ENCODE measurements at places on chromosomes 7 and 10.

GRCh38 chr7:94338921-94339371 is 55.7 kb upstream of the COL1A2 start:
- no peaks in the 10 kb centered on the region for H3K27me3 ChIP-seq
- H3K4me1 ChIP-seq, result no peaks in the 10 kb centered on the region
- H3K36me3 ChIP-seq, result no peaks in the 10 kb centered on the region

DNA sequence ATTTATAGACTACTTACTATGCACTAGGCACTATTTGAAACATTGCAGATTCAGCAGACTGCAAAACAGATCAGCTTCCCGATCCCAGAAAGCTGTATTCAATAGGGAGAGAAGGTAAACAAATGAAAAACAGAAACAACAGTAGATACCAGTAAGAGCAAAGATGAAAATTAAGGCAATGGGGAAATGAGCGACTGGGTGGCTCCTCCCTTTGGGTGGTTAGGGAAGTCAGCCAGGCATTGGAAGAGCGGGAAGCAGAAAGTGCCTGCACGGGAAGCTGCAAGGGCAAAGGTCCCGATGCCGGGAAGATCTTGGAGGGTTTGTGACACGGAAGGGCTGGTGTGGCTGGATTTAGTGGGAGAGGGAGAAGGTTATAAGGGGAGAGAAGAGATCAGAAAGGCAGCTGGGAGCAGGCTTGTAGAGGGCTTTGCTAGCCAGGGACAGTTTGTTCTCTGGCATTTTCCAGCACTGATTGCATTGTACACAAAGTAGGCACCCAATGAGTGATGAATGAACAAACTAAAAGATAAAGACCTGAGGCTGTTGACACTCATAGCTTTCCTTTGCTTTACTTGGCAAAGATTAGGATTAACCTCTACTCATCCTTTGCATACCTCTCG is 67.8 kb downstream of the NAMPT start:
- no peak overlapping the region for H3K27ac ChIP-seq
- H3K4me1 ChIP-seq, result no peaks in the 10 kb centered on the region
- no peak overlapping the region for H3K4me3 ChIP-seq
- DNase-seq, result no peak
- H3K36me3 ChIP-seq, result no peaks in the 10 kb centered on the region

DNA sequence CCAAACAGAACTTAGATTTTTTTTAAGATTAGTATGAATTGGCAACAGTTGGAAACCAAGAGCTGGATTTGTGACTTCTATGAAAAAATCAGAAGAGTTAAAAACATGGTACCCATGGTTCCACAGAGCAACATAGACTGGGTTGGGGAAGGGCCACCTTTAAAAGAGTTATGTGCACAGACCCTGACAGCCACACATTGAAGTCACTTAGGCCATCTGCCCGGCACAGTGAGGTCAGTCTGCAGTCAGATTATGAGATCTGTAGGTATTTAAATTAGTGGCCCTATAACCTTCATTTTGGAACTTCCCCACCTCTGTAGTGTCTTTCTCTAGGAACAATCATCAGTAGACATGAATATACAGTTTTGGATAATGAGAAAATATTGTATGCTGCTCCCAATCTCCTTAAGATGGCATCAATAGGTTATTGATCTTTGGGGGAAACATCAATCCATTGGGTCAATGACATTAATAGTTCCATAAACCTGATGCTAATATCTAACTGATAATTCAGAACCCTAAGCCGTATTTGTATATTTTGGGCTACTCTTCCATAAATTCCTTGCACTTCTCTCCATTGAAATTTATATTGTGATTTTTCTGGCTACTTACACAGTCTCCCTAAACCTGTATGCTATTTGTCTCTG is 7.0 kb downstream of the ANKRD1 start:
- no peaks in the 10 kb centered on the region for H3K27me3 ChIP-seq
- no peak for DNase-seq
- H3K36me3 ChIP-seq, result no peaks in the 10 kb centered on the region
- H3K27ac ChIP-seq, result no peak overlapping the region
- no peak overlapping the region for H3K4me3 ChIP-seq
- H3K4me1 ChIP-seq, result peaks cover 30% of the 10 kb centered on the region

DNA sequence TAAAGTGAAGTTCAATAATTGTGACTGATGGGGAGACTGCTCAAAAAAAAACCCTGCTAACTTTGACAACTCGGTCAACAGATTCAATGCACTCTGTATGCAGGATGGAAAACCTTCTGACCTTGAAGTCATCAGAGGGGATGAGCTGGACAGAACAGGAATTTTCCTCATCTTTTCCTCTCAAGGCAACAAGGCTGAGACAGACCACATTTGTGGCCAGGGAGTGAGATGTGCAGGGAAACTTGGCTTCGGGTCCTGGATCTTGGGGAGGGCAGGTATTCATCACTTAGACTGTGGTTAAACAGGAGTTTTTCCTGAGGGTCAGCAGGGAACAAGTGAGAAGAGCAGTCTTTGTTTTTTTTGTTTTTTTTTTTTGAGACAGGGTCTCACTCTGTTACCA is 100.6 kb downstream of the BAMBI start:
- no peaks in the 10 kb centered on the region for H3K27me3 ChIP-seq
- H3K4me1 ChIP-seq, result peaks cover 4% of the 10 kb centered on the region
- H3K36me3 ChIP-seq, result no peaks in the 10 kb centered on the region

DNA sequence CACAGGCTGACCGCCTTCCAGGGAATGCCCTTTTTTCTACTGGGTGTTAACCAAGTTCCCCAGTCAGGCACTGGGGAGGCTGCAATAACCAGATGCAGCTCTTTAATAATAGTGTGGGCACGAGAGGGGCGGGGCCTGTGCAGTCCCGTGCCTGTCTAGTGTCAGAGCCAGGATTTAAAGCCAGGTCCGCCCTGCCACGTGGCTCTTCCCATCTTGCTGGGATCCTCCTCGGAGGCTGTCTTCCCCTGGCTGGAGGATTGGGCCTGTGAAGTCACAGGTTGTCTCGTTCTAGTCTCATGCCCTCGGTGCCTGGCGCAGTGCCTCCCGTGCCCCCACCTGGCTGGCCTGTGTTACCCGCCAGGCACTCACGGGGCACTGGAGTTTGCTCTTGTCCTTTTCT is 25.2 kb downstream of the TMEM120A start:
- peaks cover 23% of the 10 kb centered on the region for H3K4me1 ChIP-seq
- DNase-seq, result no peak
- no peak overlapping the region for H3K4me3 ChIP-seq
- no peaks in the 10 kb centered on the region for H3K36me3 ChIP-seq
- no peak overlapping the region for H3K27ac ChIP-seq
- no peaks in the 10 kb centered on the region for H3K27me3 ChIP-seq

DNA sequence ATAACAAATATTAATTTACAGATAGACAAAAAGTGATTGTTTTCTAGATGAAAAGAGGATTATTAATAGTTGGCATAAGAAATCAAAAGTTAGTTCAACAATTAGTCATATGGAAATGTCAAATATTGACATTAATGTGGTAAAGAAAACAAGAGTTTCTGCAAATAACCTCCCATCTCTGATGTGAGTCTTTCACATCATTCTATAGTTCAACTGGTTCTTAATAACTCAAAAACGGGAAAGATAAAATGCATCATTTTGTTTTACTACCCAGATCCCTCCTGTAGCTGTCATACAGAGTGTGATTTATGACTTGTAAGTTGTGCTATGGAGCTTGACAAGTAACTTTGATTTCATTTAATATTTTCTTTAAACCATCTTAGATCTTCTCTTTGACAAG is 594.8 kb downstream of the ZWINT start:
- H3K4me1 ChIP-seq, result no peaks in the 10 kb centered on the region
- DNase-seq, result no peak
- H3K4me3 ChIP-seq, result no peak overlapping the region
- H3K36me3 ChIP-seq, result no peaks in the 10 kb centered on the region

DNA sequence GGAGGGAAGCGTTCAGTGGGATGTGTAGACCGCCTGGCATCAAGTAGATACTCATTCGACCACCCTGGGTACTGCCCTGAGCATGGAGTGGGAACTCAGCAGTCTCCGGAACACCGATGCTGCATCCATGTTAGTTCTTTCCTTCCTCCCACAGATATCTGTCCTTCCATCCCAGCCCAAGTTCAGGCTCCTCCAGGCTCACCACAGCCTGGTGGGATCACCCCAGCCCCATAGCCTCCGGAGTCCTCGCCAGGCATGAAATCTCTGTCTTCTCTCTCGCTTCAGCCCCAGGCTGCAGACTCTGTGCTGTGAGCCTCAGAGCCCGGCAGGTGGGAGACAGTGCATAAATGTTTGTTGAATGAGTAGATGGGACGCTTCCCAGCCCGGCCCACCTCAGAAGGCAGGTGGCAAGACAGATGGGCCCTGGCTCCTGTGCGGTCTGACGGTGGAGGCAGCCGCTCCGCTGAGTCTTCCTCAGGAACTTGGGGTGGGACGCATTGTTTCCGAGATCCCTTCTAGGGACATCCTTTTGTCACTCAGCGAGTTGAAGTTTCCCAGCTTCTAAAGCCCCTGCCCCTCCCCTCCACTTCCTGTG is 42.9 kb downstream of the ELFN1 start:
- no peaks in the 10 kb centered on the region for H3K27me3 ChIP-seq
- DNase-seq, result no peak
- no peak overlapping the region for H3K4me3 ChIP-seq
- peaks cover 28% of the 10 kb centered on the region for H3K4me1 ChIP-seq

DNA sequence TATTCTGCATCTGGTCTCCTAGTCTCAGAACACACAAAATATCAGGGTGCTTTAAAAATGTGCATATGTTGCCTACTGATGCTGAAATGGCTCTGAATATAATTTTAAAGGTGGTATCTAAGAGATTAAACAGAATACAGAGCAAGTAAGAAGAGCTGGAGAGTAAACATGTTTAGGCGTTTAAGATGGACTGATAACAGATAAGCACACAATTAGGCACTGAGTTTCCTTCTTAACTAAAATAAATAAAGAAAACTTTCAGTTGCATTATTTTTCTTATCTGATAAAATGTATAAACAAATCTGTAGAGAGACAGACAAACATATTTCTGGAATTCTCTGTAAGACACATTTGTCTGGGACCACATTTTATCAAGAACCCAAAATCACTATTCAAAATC is 35.6 kb upstream of the DGKB start:
- no peaks in the 10 kb centered on the region for H3K36me3 ChIP-seq
- no peak overlapping the region for H3K4me3 ChIP-seq
- no peaks in the 10 kb centered on the region for H3K4me1 ChIP-seq
- no peak for DNase-seq
- H3K27ac ChIP-seq, result no peak overlapping the region
- H3K27me3 ChIP-seq, result no peaks in the 10 kb centered on the region

GRCh38 chr10:131160219-131160875 is 151.2 kb downstream of the TCERG1L start:
- no peak overlapping the region for H3K27ac ChIP-seq
- DNase-seq, result no peak
- H3K4me3 ChIP-seq, result no peak overlapping the region
- peaks cover 13% of the 10 kb centered on the region for H3K4me1 ChIP-seq

DNA sequence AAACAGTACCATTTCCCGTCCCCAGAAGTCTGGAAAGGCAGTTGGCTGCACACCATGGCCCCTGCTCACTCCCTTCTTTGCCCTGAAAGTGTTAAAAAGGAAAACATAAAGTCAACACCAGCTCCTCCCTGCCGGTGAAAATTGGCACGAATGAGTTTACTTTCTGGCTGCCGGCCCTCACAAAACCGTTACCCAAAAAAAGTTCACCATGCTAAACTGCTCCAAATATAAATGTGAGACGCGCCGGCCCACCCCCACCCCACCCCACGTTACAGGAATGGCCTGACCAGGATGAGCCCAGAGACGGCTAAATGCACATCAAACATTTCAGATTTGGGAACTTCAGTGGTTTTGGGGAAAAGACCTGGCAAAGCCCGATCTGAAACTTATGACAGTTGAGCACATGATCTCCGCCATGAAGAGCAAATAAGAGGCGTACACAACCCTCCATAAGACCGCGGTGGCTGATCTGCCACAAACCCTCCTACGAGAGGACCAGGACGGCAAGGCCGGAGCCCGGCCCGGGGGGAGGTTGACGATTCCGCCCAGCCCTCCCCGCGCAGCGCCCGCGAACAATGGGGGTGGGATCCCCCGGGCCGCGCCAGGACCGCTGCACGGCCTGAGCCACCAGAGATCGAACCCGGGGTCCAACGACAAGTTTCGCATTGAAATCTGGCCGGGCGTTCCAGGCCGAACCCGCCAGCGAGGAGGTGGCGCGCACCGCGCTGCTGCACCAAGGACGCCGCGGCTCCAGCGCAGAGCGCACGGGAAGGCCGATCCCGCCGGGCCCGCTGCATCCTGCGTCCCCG is 952 bp downstream of the DIP2C start:
- H3K4me3 ChIP-seq, result peak overlapping the region; percentile 74
- H3K27ac ChIP-seq, result peak overlapping the region; percentile 49
- H3K27me3 ChIP-seq, result peaks cover 7% of the 10 kb centered on the region
- peak; percentile 57 for DNase-seq
- no peaks in the 10 kb centered on the region for H3K4me1 ChIP-seq

- no peak overlapping the region for H3K27ac ChIP-seq
- no peak overlapping the region for H3K4me3 ChIP-seq
- no peaks in the 10 kb centered on the region for H3K27me3 ChIP-seq
- DNase-seq, result no peak
- H3K4me1 ChIP-seq, result no peaks in the 10 kb centered on the region
These were observed 442.5 kb downstream of the XPNPEP1 start for GRCh38 chr10:109480836-109481235.

DNA sequence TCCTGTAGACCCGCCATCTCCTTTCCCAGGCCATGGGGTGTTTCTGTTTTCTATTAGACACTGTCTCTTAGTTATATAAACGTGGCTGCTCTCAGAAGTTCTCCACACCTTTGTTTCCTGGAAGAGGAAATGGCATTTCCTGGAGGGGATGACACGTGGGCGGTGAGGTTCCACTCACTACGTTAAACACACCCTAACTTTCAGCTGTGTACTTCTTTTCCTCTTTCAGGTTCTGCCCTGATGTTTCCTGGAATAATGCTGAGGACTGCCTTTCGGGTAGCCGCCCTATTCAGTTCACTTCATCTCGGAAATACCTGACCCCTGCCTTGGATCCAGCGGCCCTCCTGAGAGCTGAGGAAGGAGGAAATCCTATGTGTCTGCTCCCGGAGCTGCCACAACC is 3.4 kb upstream of the PRKCQ start:
- no peaks in the 10 kb centered on the region for H3K36me3 ChIP-seq
- no peak overlapping the region for H3K27ac ChIP-seq
- no peaks in the 10 kb centered on the region for H3K4me1 ChIP-seq
- no peak overlapping the region for H3K4me3 ChIP-seq

DNA sequence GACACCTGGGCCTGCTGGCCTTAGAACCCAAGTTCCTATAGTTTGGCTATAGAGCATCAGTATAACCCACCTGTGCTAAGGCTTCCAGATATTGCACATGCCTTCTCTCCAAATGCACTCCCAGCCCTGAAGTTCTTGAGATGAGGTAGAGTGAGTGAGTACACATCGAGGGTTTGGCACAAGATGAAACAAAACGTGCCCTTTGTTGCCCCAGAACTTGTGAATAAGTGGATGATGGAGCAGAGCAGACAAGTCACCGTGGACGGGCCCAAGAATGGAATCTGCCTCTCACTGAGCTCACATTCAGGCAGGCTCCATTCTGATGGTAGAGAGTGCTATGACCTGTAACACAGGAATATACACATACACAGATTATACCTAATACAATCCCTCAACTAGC is 73.0 kb upstream of the STK17A start:
- no peak overlapping the region for H3K27ac ChIP-seq
- H3K36me3 ChIP-seq, result no peaks in the 10 kb centered on the region
- DNase-seq, result no peak

- H3K4me3 ChIP-seq, result no peak overlapping the region
- H3K27ac ChIP-seq, result no peak overlapping the region
- H3K27me3 ChIP-seq, result peaks cover 18% of the 10 kb centered on the region
- H3K4me1 ChIP-seq, result peaks cover 6% of the 10 kb centered on the region
- DNase-seq, result no peak
These were observed 2.1 kb downstream of the PRKG1 start for GRCh38 chr10:51076299-51076841.

GRCh38 chr10:30645340-30645827 is 15.8 kb upstream of the LYZL2 start:
- no peak overlapping the region for H3K27ac ChIP-seq
- no peaks in the 10 kb centered on the region for H3K4me1 ChIP-seq
- H3K4me3 ChIP-seq, result no peak overlapping the region
- no peaks in the 10 kb centered on the region for H3K27me3 ChIP-seq
- DNase-seq, result peak; percentile 50
